COR-L47 (cell line): ENCODE measurements at places on chromosomes 6 and 20.

DNA sequence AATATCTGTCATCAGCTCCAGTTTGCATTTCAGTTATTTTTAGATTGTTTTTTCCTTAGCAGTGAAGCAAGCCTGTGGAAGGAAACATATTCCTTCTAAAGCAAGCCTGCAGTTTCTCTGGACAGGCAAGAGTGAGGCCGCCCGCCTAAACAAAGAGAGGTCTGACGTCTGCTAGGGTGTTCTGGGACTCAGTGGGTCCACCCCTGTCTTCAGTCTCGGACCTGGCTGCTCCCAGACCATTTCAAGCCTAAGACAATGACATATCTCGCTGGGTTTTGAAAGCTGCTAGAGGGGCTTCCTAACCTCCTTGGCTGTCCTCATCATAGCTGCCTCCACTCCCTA lies 36.8 kb upstream of the RNF24 start:
- DNase-seq: no peak

DNA sequence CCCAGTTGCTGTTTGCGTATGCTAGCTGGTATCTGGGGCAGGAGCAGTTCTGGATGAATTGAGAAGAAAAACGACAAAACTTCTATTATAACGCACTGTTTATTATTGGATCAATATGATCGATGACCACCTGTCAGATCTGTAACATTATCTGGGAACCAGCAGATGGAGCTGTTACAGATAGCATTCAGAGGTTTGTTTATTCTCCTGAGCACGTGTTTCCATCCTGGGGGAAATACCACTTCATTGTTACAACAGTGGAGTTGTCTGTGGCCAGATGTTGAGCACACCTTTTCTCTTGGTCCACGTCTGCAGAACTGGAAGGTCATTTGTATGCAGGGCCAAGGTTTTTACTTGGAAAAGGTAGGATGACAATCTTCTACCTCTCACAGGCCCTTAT lies 16.0 kb upstream of the NKX2-2 start:
- DNase-seq: peak; percentile 17

DNA sequence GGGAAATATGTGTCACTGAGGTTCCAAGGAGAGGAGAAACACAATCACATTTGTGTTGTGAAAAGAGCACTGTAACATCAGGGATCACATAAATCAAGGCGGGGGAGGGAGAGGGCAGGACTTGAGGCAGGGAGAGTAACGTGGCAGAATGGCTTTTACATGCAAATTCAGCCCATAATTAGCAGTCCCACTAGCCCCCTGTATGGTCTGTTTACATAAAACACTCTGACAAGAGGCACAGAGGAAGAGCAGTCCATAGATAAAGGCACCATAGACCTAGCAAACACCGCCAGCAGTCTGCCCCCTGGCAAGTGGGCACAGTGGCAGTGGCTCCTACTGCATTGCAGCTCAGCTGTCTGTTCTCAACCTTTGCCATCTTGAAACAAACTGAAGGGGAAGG lies 82.7 kb downstream of the LYRM2 start:
- peak; percentile 83 for DNase-seq

- DNase-seq: no peak
Observed at GRCh38 chr6:52190409-52190808, 4.2 kb downstream of the IL17A start.

- no peak for DNase-seq
Observed at GRCh38 chr6:110619275-110619908, 143.0 kb upstream of the SLC22A16 start.

- no peak for DNase-seq
Observed at GRCh38 chr20:52616629-52617028, 355.5 kb upstream of the TSHZ2 start.

DNA sequence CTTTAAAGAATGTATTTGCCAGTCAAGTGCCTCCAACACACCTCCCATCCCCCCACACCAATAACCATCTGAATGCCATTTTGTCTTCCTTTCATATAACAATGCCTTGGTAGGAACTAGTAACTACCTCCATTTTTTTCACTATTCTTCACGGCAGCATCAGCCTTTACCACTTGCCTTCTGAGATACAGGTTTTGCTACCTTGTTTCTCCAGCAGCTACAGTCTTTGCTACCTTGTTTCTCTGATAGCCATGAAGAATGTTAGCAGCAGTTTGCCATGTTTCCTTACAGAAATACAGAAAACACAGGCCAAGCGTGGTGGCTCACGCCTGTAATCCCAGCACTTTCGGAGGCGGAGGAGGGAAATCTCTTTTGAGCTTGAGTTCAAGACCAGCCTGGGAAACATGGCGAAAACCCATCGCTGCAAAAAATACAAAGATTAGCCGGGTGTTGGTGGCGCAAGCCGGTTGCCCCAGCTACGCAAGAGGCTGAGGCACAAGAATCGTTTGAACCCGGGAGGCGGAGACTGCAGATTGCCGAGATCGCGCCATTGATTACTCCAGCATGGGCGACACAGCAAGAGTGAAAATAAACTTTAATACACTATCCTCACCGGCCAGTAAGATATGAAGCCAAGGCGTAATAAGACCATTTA lies 100.9 kb downstream of the HFE start:
- DNase-seq: no peak

DNA sequence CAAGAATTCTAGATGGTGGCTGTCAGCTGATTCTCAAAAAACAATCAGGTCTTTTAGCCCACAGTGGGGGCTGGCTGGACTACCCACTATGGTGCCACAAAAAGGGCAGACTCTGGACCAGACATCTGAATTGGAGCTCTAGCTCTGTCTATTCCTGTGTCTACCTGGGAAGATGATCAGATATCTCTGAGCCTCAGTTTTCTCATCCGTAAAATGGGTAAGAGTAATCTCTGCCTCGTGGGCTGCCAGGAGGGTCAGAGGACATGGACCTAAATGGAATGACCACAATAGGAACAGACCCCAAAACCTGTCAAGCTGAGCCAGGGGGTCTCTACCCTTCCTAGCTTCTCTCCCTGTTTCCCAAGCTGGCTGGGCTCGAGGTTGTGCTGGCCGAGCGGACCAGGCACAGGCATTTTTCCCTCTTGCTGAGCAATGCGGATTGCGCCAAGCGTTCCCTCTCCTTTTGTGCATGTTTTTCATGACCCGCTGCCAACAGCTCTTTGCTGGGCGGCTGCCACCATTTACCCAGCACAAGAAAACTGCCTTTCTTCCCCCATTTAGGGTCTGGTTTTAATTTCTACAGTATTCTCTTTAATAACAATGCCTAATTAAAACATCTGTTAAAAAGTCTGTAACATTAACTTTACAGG lies 74.7 kb upstream of the MAFB start:
- DNase-seq: no peak

DNA sequence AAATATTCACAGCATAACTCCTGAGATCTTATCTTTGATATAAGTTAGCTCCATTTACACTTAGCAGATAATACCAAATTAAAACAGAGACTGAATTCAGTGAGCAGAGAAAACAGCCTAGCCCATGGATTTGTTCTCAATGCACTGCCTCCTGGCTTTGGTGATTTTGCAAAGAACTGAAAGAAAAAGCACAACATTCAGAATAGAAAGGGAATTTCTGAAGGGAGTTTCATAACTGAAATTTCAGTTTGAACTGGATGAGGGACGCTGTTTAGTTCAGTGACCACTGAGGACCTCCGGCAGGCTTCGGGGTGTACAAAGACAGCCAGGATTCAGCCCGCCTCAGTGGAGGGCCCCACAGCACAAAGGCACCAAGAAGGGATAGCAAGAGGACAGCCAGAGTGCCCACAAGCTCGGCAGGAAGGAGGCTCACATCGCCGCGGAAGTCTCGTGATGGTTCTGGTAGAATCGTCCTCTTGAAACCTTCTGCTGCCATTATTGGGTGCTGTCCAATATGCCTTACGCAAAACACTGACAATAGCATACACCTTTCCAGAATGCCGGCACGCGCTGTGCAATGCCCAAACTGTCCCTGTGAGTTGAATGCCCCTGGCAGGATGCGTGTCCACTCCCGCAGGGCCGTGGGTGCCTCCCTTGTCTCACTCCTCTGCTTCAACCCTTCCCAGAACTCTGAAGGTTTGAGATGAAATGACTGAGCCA lies 9.7 kb upstream of the IRF4 start:
- no peak for DNase-seq

DNA sequence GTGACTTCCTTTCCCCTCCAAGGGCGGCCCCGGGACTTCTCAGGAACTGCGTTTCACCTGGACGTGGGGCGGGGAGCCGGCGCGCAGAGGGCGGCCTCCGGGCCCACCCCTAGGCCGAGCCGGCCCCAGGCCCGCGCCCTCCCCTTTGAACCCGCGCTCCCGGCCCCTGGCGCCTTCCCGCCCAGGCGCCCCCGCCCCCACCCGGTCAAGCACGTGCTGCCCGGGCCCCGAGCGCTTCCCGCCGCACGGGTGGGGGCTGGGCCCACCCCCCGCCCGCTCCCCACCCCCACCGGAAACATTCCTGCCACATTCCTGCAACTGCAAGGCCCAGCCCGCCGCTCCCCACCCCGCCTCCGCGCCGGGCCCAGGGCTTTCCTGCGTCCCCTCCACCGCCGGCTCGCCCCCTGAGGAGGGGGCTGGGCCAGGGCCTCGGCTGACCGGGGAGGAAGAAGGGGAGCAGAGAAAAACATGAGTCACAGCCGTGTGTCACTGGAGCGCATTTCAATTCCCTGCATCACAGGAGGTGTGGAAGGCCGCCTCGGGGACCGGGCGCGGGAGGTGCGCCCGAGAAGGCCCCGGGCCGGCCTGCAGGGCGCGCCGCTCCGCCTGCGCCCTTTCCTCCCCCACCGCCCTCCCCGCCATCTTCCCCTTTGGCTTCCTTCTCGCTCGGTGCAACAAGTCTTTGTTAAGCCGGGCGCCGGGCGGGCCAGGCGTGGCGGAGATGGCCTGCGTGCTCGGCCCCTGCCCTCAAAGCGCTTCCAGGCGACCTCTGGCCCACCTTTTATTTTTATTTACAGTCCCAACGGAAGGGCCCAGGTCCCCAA lies 1.2 kb upstream of the HMGA1 start:
- no peak for DNase-seq

DNA sequence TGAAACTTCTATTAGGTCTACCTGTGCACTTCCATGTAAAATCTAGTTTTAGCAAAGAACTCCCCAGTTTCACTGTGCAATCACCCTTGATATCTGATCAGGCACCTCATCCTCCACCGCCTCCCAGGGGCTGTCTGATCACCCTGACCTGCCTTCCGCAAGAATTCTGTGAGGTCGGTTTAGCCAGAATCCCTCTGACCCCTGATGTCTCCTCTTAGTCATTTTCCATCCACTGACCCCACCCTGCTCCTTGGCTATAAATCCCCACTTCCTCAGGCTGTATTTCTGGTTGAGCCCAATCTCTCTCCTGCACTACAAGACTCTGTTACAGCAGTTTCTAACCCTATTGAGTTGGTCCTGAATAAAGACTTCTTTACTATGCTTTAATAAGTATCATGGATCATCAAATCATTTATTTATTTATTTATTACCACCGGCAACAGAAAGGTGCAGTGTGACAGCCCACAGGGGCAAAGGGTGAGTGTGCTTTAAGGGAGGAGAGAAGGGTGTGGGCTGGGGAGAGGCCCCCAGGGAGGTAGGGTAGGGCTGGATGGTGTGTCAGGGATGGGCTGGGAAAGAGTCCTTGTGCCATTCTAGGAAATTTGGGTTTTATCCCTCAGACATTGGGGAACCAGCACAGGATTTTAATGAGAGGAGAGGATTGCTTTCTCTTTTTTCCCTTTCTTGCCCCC lies 11.2 kb upstream of the SERPINB6 start:
- no peak for DNase-seq

GRCh38 chr6:32387589-32388340 lies 16.1 kb upstream of the TSBP1 start:
- DNase-seq: no peak

- DNase-seq: no peak
Observed at GRCh38 chr6:147508866-147509608, 547 bp downstream of the SAMD5 start.

GRCh38 chr20:53331151-53331973 lies 262.3 kb downstream of the ZNF217 start:
- DNase-seq: no peak

- DNase-seq: no peak
Observed at GRCh38 chr6:155483858-155484257, 28.2 kb upstream of the NOX3 start.

- DNase-seq: no peak
Observed at GRCh38 chr6:113011801-113012200, 664.7 kb downstream of the RFPL4B start.

GRCh38 chr20:55469074-55469473 lies 536.2 kb downstream of the CBLN4 start:
- no peak for DNase-seq

DNA sequence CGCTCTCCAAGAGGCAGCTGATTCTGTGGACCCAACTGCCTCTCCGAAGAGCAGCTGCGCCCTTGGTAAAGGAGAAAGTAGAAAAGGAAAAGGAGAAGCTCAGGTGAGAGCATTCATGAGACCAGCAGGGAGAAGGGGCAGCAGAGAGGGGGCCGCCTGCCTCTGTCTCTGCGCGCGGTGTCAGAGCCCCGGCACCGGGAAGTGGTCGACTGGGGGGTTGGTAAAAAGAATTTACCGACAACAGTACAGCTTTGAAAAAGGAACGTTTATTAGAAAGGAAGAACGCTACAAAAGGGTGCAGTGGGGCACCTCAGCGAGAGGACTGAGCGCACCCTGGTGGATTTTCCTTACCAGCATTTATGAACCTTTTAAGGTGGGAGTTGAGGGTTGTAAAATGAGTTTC lies 61.9 kb downstream of the GPR6 start:
- no peak for DNase-seq

DNA sequence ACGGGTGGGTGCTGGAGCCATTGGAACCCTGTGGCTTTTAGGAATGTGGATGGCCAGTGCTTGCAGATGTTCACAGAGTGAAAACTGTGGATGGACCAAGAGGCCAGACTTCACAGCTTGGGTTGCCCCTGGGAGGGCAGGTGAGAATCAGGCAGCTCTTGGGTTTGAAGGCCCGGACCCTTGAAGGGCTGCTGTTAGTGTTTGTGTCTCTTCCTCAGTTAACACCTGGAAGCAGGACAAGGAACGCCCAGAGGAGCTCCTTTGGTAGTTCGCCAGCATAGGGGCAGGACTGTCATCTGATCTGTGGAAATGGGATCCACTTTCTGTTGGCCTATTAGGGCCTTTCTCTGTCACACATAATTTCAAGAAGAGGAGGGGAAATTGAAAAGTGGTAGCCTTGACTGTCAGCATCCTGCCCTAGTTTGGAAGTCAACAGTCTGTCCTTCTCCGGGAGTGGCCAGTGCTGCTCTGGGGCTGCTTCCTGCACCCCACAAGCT lies 43.6 kb downstream of the RIOK1 start:
- peak; percentile 15 for DNase-seq

DNA sequence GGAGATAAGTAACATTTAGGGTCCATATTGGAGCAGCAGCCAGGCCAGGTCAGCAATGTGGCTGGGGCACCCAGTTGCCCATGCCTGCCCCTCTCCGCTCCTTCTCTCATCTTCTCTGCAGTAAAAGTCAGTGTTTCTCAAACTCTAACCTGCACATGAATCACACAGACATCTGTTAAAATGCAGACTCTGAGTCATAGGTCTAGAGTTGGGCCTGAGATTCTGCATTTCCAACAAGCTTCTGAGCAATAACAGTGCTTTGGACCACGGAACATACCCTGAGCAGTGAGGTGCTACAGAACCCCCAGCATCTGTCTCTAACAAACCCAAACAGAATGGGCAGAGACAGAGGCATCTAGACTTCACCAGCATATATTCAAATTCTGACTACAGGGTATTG lies 10.1 kb downstream of the PHF10 start:
- no peak for DNase-seq

GRCh38 chr6:132853059-132853458 lies 38.7 kb downstream of the RPS12 start:
- DNase-seq: no peak
